ENCODE measurements at places on chromosomes 7 and 10. TPM values are rescaled to one million over a fixed set of nuclear protein-coding genes. Genes with fewer than 3 reads are reported as not detected.

- H3K4me3 ChIP-seq = no peak overlapping the region
- no peak for DNase-seq
- H3K27ac ChIP-seq = no peak overlapping the region
Measured at GRCh38 chr7:50205011-50205410, 99.5 kb upstream of the IKZF1 start.

Gene ACBD5
- 32.6 TPM for total RNA-seq

- H3K36me3 ChIP-seq = no peaks in the 10 kb centered on the region
- no peaks in the 10 kb centered on the region for H3K27me3 ChIP-seq
- H3K4me1 ChIP-seq = peaks cover 12% of the 10 kb centered on the region
- DNase-seq = no peak
- H3K27ac ChIP-seq = peak overlapping the region; percentile 35
Measured at GRCh38 chr10:89555688-89556445, 20.5 kb upstream of the SLC16A12 start.

DNA sequence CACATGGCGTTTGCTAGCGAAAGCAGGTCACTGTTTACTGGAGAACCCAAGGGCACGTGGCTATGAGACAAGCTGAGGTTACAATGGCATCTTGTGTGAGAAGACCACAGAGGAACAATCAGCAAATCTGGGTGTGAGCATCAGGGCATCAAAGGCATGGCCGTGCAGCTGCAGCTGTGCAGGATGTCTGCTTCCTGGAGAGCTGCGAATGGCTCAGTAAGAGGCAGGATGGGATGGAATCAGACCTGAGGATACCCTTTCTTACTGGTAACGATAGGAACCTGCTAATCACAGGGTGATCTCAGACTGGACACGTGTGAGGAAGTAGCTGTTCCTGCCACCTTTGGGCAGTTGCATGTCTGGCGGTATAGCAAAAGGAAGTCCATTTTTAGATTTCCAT lies 119.5 kb downstream of the RNF216 start:
- H3K27ac ChIP-seq = no peak overlapping the region
- no peak for DNase-seq
- H3K36me3 ChIP-seq = no peaks in the 10 kb centered on the region
- H3K4me1 ChIP-seq = no peaks in the 10 kb centered on the region

- H3K27ac ChIP-seq = no peak overlapping the region
- peaks cover 2% of the 10 kb centered on the region for H3K36me3 ChIP-seq
- H3K27me3 ChIP-seq = no peaks in the 10 kb centered on the region
- peaks cover 9% of the 10 kb centered on the region for H3K4me1 ChIP-seq
Measured at GRCh38 chr7:140597428-140597949, 43.1 kb downstream of the DENND2A start.

Gene TDRD1
- 0.88 TPM for total RNA-seq
